ENCODE measurements at places on chromosomes 7 and 10.

DNA sequence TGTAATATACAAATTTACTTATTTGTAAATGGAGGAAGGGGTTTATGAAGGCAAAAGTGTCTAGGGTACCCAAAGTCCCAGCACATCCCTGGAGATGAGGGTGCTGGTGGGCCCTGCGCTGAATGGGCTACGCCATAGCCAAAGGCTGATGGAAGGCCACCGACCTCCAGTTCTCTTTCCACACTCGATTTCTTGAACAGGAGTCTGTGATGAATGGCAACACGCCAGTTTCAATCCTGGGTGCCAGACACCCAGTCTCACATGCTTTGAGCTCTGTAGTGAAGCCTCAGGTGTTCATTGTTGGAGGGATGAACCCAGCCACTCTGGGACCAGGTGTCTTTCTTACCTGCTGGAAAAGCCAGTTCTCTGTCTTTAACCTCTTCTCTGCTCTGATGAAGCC, 752 bp downstream of the LRMDA start:
- DNase-seq = no peak

GRCh38 chr10:54577682-54578081, 223.3 kb downstream of the PCDH15 start:
- DNase-seq = no peak

- no peak for DNase-seq
Observed at GRCh38 chr7:134761266-134761665, 18.2 kb upstream of the CALD1 start.

DNA sequence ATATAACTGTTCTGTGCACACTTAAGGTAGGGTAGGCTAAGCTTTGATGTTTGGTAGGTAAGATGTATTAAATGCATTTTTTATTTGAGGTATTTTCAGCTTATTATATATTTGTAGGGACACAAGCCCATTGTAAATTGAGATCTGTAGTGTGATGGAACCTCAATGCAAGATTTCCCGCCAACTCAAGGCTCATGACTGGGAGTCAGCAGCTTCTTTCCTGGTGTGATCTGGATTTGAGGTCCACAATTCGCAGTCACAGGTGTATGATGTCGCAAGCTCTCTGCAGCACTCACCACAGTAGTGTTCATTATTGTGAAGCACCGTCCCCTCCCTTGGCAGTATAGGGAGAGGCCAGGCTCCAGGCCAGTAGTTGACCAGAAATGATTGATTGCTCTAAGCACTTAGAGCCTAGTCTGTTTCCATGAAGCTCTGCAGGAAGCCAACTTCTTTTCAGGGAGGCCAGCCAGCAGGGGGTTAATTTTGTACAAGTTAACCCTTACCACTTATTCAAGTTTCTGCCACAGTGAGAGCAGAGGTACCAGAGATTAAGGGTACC, 54.9 kb downstream of the SEM1 start:
- DNase-seq = no peak

- DNase-seq = no peak
Observed at GRCh38 chr10:110791541-110792073, 80.1 kb upstream of the PDCD4 start.

- DNase-seq = peak; percentile 72
Observed at GRCh38 chr7:39741942-39742623, 118.7 kb downstream of the RALA start.

GRCh38 chr10:103535595-103535994, 42.1 kb downstream of the NEURL1 start:
- DNase-seq = no peak

DNA sequence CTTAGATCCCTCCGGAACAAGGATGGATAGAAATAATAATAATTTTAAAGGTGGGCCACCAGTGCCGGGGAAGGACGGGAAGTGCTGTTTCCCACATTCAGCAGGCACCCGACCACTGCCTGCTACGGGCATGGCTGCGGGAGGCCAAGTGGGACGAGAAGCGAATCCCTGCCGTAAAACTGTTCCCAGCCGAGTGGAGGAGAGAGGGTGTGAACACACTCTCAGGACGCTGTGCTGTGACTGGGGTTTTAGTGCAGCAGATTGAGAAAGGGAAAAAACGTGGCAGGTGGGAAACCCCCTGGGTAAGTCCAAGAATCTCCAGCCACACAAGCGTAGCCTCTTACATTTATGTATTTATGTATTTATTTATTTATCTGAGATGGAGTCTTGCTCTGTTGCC, 158.8 kb downstream of the DNAJB6 start:
- peak; percentile 48 for DNase-seq

- DNase-seq = no peak
Observed at GRCh38 chr10:82796510-82796909, 921.5 kb downstream of the NRG3 start.

GRCh38 chr7:142323706-142324105, 65.8 kb upstream of the PRSS58 start:
- DNase-seq = peak; percentile 73

GRCh38 chr7:28629216-28629842, 217.0 kb downstream of the CREB5 start:
- DNase-seq = no peak

GRCh38 chr7:122719010-122719578, 16.4 kb upstream of the RNF148 start:
- no peak for DNase-seq

DNA sequence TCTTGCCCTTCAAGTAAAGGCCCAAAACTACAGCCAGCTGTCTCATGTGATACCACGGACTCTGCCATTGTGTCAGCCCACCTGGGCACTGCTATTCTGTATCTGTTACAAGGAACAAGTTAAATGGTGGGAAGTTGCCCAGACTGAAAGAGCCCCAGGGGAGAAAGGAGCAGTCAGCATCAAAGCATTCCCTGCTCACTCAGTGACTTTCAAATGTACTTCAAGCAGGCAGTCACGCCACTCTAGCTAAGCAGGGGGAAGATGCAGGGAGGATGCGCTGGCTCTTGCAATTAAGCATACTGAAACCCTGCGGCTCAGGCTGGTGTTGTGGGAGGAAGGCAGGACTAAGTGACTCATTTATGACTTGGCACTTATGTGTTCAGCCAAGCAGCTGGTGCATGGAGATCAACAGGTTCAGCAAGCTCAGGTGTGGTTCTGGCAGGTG, 1249.6 kb downstream of the TYW1 start:
- no peak for DNase-seq

GRCh38 chr7:44060948-44061644, 4.3 kb downstream of the PGAM2 start:
- DNase-seq = no peak

GRCh38 chr7:131338173-131338572, 10.5 kb downstream of the MKLN1 start:
- DNase-seq = no peak

- DNase-seq = no peak
Observed at GRCh38 chr7:157675427-157675927, 338.7 kb downstream of the DNAJB6 start.

GRCh38 chr7:121322460-121322859, 6.3 kb upstream of the WNT16 start:
- no peak for DNase-seq

DNA sequence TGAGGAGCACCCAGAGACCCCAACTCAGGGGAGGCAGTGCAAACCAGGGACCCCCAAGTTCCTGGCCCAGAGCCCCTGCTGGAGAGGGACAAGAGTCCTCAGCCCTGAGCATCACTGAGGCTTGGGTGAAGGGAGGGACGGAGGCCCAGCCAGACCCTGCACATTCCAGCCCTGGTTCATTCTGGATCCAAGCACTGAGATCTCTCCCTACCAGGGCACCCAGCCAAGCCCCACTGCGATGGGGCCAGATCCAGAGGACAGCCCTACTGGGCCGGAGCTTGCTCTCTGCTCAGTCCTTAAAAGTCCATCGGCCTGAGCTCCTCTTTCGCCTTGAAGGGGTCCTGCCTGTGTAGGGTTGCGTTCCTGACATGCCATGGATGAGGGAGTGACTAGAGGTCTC, 40.5 kb upstream of the RABGEF1 start:
- no peak for DNase-seq

GRCh38 chr7:130409067-130409711, 28.9 kb downstream of the CPA1 start:
- DNase-seq = no peak

- DNase-seq = no peak
Observed at GRCh38 chr10:93597075-93597599, 3.9 kb downstream of the RBP4 start.
